Amniotic epithelial cell (primary cell): ENCODE measurements at places on chromosomes 12 and 14.

DNA sequence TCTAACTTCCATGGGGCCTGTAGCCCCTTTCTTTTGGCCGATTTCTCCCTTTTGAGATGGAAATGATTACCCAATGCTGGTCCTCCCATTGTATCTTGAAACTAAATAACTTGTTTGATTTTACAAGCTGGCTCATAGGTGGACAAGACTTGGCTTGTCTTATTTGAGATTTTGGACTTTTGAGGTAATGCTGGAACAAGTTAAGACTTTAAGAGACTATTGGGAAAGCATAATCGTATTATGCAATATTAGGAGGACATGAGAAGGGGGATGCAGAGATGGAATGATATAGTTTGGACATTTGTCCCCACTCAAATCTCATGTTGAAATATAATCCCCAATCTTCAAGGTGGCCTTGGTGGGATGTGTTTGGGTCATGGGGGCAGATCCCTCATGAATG lies 49.2 kb upstream of the LYZ start:
- no peak for DNase-seq

DNA sequence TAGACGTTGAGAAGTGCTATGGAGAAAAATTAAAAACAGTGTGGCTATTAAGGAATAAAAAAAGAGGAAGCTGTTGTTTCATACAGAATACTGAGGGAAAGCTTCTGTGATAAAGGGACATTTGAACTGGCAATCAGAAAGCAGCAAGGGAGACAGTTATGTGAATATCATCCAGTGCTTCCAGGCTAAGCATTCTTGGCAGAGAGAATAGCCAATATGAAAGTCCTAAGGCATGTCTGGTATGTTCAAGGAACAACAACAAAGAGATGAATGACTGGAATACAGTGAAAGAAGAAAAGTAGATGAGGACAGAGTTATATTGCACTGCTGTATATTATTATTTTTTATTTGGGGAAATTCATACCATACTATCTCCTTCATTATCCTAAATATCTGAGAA lies 23.9 kb downstream of the SCAF11 start:
- peak; percentile 85 for DNase-seq

DNA sequence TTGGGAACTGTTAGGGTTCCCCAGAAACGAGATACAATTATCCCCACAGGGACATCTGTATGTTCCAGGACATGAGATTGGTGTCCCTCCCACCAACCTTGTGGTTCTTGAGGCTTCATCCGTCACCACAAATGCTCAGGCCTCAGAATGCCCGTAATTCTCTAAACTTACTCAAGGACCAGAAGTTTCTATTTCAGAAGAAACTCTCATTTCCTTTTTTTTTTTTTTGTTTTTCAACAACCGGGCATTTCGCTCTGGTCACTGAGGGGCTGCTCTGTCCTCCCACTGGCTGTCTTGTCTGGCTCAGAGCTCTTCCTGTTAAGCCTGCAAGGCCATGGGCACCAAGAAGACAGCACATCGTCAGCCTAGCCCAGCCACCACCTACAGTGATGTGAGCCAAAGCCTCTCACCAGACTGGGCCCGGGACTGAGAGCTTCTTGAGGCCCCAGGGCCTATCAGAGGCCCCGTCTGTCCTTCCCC lies 36.2 kb downstream of the VDR start:
- DNase-seq, result peak; percentile 26

GRCh38 chr14:68033336-68033932 lies 213.9 kb downstream of the RAD51B start:
- DNase-seq, result no peak

DNA sequence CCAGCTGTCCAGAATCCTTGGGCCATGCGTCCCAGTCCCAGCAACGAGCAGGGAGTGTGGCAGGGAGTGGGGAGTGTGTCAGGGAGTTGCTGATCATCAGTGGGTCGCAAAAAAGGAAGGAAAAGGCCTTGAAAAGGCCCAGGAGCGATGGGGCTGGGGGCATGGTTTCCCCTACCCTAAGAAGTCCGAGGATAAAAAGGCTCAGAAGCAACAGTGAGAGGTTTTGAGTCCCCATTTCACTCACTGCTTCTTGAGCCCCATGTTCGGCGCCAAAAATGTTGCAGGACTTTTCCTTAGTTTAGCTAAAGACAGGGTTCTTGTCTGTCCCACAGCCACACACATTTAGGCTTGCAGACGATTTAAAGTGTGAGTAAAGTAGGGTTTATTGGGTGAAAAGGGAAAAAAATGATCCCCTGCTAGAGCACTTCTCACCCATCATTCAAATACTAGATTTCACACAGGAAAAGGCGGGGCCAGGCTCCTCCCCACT lies 189.5 kb downstream of the KCNC2 start:
- peak; percentile 4 for DNase-seq

DNA sequence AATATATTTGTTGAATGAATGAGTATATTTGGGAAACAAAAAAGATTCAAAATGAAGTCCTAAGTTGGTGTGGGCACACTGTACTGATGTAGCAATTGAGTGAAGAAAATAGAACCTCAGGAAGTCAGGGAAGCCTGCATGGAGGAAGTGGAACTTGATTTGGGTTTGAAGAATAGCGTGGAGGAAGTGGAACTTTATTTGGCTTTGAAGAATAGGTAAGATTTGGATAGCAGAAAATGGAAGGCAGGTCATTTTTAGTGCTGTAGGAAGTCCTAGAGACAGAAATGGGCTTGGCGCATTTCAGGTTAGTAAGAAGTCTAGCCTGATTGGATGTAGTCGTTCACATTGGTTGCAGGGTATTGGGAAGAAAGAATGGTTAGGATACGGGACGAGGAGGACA lies 5.4 kb downstream of the C12orf75 start:
- no peak for DNase-seq

DNA sequence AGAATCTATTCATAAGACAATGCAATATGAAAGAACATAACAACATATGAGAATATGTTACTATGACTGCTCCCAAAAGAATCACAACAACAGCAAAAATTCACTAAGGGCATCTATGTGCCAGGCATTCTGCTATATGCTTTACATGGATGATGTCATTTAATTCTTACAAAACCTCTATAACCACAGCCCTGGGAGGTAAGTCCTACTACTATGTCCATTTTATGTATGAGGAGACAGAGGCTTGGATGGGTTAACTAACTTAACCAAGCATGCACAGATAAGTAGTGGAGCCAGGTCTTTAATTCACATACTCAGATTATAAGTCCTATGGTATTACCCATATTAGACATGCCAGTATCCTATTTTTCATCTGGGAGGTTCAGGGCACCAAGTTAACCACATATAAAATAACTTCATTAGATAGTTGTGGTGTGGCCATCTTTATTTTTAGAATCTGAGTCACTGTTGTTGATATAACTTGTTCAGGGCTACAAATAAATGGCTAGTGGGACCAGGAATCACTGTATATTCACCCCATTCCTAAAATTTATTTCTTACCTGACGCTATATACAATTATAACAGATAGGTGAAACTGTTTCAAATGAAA lies 33.2 kb upstream of the RAD51AP1 start:
- peak; percentile 58 for DNase-seq

DNA sequence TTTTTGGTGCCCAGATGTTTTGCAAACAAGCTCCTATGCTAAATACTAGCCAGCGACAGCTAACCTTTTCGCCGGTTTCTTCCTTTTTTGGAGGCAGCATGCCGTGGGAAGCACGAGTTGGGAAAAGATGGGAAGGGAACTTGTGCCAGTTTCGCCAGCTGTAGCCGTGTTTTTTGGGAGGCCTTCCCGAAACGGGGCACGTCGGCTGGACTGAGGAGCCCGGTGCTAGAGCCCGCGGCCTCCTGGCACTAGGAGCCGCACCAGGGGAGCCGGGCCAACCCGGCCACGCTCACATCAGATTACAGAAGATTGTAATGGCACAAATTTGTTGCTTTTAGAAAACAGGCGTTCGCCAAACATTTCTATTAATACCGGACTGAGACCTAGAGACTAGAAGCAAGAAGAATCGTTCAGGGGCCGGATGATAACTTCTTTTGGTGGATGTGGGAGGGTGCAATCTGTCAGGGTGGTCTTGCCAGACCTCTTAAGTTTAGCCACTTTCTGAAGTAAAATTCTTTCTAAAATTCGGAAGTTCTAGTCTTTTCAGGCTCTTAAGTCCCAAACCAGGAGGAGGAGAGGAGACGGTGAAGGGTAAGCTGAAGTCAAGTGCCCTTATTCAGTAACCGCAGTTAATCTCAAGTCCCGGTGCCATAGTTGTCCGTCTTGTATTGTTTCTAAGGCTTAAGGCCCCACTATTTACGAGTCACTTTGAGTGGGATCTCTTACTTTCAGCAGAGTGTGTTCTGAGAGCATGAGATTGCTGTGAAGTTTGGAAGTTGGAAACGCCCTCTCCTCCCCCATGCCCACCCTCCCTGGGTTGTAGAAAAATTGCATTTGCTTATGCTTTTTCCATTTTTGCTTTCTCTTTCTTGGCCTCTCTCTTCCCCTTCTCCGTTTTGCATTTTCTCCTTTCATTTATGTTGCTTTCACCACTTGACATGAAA lies 1.3 kb downstream of the RASSF3 start:
- DNase-seq, result peak; percentile 19

DNA sequence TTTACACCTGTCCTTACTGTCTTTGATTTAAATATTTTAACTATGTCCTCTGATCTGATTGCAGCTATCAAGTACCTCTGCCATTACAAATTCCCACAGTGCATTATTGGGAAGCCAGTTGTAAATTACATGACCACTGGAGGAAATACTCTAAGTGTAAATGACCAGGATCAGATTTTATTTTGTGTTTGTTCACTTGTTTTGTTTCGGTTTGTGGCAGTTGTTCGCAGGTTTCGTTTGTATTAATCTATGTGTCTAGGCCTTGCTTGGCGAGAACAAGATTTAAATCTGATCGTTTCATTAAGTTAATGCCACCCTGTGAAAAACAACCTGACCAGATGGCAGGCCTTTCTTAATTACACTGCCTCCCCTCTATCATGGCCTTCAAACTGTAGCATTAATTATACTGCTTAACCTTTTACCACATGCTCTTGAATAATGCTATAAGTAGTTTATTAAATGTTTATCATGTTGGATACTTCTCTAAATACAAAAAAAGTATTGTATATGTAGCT lies 990.1 kb downstream of the TMTC2 start:
- no peak for DNase-seq

GRCh38 chr12:103882861-103883596 lies 42.0 kb upstream of the NT5DC3 start:
- peak; percentile 52 for DNase-seq

DNA sequence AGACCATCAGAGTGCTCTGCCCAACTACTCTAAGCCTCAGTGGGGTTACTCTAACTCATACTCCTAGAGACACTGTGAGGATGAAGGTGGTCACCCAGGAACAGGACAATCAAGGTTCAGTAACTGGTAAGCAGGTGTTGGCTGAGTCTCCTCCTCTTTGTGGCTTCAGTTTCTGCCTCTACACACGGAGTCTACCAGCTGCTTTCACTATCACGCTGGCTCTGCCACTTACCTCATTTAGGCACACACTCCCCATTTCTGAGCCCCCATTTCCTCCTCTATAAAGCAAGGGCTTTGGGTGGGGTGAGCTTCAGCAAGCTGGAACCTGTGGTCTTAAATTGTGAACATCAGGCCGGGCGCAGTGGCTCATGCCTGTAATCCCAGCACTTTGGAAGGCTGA lies 7.3 kb upstream of the TCHP start:
- DNase-seq, result no peak

- DNase-seq, result no peak
Measured at GRCh38 chr14:36271222-36271621, 49.2 kb downstream of the MBIP start.

- peak; percentile 23 for DNase-seq
Measured at GRCh38 chr14:59037086-59037485, 151.4 kb upstream of the DAAM1 start.

- no peak for DNase-seq
Measured at GRCh38 chr12:57692500-57692899, 1.4 kb upstream of the OS9 start.

GRCh38 chr14:95233702-95234241 lies 76.4 kb upstream of the DICER1 start:
- no peak for DNase-seq

GRCh38 chr12:98816720-98817119 lies 171.6 kb downstream of the APAF1 start:
- DNase-seq, result no peak
